ENCODE measurements at places on chromosomes 11 and 22. TPM values are rescaled to one million over a fixed set of nuclear protein-coding genes. Genes with fewer than 3 reads are reported as not detected.

DNA sequence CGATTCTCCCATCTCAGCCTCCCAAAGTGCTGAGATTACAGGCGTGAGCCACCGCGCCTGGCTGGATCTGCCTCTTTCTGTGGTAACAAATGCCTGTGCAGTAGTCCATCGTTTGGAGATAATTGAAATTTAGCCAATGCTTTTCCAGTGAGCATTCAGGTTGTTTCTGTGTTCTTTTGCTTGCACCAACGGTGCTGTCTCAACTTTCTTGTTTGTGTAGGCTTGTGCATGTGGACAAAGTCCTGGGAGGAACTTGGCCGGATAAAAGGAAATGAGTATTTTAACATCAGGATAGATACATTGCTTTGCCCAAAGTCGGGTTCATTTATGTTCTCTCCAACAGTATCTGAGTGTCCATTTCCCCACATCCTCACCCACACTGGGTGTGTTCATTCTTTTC, 85.7 kb downstream of the KIAA1671 start:
- no peak for DNase-seq

DNA sequence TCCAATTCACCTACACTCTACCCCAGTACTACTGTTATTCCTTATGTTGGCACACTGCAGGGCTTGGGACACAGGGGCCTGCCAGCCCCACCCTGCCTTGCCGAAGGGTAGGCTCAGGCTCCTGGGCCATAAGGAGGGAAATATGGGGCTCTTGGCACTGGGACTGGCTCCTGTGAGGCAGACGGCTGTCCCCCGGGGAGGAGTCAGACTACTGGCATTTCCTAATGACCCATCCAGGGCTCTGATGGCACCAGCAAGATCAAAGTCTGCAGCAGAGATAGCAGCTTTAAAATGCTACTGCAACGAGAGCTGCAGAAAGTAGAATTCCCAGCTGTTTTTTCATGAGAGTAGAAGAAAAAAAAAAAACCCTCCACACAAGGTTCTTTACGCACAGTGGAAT, 42.2 kb upstream of the CYP2D6 start:
- DNase-seq, result no peak

DNA sequence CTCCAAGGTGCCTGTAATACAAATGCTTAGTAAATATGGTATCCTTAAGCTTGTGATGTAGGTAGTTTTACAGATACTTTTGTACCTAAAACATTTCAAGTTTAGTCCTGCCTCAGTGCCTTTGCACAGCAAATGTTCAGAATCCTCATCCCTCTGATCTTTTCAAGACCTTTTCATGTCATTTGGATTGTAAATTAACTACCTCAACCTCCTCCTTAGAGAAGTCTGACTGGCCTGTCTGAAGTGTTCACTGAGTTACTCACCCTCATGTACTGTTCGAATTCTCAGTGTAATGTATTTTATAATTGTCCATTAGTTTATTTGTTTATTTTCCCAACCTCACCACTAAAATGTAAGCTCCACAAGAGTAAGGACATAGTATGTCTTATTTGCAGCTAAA, 147.5 kb downstream of the ELP4 start:
- no peak for DNase-seq

DNA sequence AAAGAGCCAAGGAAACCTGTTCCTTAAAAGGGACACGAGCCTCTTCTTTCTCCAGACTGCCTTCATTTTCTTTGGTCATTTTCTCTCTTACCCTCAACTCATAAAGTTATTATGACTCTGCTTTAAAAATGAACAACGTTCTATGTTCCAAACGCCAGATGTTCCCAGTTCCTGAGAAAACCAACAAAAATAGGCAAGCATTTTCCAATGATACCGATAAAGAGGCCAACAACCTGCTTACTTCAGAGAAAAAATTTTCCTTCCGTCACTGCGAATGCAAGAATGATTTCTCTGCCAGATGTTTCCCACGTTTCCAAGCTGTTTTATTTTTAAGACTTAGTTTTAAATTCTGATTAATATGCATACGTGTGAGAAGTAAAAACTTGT, 315 bp upstream of the TRPC6 start:
- no peak for DNase-seq

DNA sequence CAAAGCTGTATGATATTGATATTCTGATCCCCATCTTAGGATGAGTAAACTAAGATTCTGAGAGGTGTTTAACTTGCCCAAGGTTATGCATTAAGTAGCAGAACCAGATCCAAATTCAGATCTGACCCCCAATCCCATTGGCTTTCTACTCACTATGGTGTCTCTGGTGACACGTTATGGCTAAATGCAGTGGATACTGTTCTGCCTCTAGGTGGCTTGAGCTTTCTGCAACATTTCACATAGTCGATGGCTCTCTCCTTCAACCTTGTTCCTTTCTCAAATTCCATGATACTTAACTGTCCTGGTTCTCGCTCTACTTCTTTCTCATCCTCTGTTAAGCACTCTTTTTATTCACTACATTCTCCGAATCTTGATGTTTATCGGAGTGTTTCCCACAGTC, 9.4 kb downstream of the C11orf97 start:
- DNase-seq, result no peak

DNA sequence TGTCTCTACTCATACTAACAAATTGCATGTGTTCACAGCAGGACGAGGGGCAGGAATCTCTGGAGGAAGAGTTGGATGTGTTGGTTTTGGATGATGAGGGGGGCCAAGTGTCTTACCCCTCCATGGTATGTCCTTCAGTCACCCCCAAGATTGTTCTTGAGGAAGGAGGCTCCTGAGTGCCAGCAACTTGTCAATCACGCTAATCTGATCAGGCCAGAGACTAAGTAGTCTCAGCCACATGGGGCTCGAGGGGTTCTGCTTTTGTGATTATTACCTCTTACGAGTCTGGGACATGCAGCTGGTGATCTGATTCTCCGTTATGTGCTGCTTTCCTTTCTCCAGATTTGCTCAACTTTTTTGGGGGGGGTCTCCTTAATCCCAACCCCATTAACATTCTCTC, 54.3 kb downstream of the CTNND1 start:
- DNase-seq, result no peak

GRCh38 chr22:23787910-23788309, 1.1 kb downstream of the SMARCB1 start:
- no peak for DNase-seq

DNA sequence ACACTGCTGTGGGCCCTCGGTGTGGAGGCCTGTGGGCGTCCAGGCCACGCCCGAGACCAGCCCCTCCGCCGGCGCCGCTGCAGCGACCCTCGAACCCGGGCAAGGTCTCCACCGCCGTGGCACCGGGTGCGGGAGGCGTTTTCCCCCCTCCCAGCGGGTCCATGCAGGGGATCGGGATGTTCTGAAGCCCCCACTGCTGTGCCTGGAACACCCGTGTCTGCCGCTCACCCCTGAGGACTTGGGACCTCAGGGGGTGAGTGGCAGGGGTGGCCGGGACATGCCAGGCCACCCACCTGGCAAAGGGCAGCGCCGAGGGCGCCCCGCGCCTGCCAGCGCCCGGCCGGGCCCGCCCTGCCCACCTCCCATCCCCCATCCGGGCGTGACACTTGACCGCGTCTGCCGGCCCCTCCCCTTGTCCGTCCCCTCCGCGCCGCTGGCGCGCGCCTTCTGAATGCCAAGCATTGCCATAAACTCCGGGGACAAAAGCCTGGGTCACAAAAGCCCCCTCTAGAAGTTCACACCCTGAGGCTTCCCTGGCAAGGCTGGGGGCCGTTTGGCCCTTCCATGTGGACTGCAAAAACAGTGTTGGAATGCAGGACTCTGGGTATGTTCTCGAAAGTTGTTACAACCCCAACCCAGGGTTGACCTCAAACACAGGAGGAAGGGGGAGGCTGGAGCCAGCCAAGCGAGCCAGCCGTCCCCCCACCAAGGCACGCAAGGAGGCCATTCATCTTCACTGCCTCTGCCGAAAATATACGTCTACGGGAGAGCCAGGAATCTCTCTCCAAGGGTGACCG, 819 bp upstream of the KCNQ1OT1 start:
- no peak for DNase-seq

DNA sequence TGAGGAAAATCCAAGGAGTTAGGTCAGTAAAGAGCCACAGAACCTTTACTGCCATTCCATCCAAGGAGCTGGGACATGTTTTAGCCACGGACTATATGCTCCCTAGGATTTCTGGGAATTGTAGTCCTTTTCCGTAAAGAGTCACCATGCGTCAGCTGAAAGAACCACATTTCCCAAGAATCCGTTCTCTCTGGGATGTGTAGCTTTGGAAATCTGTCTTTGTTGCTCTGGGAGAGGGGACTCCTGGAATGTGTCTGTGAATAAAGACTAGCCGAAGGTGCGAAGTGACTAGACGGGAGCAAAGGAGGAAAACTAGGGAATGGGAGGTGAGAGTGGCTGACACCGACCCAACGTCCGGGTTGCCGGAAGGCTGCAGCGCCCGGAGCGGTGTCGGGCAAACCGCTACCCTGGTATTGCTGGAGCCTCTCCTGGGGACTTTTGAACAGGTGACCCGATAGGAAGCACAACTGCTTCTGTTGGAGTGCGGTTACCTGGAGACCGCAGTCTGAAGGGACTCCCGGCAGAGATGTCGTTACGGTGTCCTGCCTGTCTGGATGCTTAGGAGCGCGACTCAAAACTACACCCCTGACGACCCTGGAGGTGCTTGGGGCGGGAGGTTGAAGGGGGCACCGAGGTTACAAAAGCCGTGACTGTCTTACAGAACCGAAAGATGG, at the start of gene IFTAP:
Gene IFTAP, plus strand, starts transcription at position 187 of the 674 bp plus-strand sequence. CDS start 15,602 bp downstream, outside the sequence.
- peak; percentile 72 for DNase-seq

DNA sequence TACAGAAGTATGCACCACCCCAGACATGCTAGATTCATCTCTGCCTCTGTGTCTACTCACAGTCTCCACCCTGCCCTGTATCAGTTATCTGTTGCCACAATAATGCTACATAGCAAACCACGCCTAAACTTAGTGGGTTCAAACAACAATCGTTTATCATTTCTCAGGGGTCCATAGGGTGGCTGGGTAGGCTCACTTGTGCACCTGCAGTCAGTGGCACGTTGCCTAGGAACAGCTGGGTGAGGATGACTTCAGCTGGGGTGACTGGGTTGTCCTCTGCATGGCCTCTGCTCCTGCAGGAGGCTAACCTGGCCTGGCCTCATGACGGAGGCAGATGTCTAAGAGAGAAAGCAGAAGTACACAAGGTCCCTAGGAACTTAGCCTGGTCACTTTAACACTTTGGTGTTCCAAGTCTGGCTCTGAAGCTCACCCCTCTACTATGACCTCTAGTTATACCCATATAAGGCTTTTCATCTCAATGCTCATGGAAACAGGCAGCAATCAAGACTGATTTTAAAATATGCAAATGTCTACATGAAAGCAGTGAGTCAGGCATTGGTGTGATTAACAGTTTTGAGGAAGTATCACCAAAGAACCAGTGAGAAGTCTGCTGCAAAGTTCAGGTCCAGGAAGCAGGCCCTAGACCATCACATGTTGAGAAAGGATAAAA, 10.7 kb downstream of the OLFML1 start:
- no peak for DNase-seq

DNA sequence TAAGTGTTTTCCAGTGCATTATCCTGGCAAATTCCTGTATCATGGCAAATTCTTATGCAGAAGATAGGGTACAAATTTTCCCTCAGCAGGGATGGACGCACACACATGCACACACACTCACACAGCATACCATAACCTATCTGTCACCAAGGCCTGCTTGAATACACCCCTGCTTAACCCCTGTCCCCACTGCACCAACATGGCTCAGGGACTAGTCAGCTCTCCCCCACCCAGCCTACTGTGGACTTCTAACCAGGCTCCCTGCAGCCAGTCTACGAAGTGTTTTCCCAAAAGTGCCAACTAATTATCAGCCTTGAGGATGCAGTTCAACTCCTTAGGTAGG, 63.1 kb downstream of the RAB30 start:
- no peak for DNase-seq

- no peak for DNase-seq
These were observed 84.4 kb downstream of the DENND5A start for GRCh38 chr11:9180784-9181183.

DNA sequence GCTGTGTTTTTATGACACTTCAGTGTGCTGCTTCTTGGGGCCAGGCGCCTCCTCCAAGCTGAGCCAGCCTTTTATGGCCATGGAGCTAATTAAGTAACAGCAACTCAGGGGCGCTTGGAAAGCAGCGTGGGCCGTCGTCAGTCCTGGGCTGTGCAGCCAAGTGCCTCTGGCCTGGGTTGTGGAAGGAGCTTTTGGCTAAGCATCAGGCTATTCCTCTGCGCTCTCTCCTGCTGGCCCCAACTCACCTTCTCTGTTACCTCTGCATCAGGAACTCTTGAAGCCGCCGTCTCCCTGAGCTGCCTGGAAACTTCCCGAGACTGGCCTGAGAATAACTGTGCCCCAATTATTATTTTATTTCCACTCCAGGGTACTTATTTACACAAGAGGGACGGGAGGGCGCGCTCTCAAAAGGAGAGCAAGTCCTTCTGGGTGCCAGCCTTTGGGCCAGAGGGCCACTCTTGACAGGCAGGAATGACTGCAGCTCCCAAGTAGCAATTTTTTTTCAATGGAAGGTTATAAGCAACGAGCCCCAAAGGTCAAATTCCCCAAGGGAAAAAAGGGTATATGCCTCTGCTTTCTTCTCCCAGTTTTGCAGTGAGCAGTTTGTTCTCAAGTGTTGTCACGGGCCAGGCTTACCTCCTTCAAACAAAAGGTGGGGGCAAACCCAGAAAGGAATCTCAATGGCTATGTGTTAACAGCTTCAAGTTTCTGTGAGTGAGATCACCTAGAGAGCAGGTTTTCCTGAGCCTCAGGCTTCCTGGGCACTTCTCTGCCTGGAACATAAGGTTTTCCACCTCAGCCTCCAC, 38.5 kb upstream of the NAV2 start:
- DNase-seq, result no peak

DNA sequence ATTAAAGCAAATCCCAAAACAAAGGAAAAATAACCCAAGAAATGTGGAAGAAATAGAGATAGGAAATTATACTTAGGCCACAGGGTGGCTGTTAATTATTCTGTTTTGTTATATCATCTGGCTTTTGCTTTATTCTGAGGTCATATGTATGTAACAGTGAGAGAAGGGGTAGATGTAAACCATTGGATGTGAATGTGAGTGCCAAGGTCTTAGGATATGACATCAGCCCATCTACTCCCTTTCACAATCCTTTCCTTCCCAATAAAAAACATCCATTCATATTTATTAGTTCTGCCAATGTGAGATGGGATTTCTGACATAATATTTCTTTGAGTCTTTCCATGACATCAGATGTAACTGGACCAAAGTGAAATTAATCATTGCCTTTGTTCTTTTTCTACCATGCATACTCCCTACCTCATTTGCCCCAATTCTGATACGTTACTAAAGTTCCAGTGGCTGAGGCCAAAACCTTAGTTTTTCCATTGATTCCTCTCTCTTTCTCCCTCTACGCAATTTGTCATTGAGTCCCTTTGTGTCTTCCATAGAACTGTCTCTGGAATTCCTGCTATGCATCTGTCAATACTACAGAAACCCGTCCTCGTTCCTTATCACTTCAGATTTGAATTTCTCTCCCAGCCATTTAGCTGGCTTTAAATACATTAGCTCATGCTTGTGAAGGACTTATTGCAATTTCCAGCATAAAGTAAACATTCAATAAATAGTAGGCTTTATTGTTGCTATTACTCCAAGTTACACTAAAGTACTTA, 170.3 kb downstream of the ARHGAP42 start:
- no peak for DNase-seq

The NLRP10 gene
- 2.8 TPM for polyA plus RNA-seq

The GUCY1A2 gene
- polyA plus RNA-seq, result 0.04 TPM

The GTSE1 gene
- polyA plus RNA-seq, result 4.0 TPM

The CRYBB2 gene
- 1.7 TPM for polyA plus RNA-seq

The SCUBE1 gene
- polyA plus RNA-seq, result not detected

The LARGE1 gene
- 8.4 TPM for polyA plus RNA-seq

The ADAMTS8 gene
- polyA plus RNA-seq, result 17.6 TPM

The OR5M3 gene
- not detected for polyA plus RNA-seq

The SEC14L2 gene
- polyA plus RNA-seq, result 15.8 TPM

The SYT7 gene
- 0.60 TPM for polyA plus RNA-seq

The ATP5MG gene
- polyA plus RNA-seq, result 346 TPM
